Heart right ventricle (tissue), 16 donors: ENCODE measurements at places on chromosomes 2 and 18.

GRCh38 chr18:11305507-11305906, 156.1 kb upstream of the PIEZO2 start:
- no peak for DNase-seq

DNA sequence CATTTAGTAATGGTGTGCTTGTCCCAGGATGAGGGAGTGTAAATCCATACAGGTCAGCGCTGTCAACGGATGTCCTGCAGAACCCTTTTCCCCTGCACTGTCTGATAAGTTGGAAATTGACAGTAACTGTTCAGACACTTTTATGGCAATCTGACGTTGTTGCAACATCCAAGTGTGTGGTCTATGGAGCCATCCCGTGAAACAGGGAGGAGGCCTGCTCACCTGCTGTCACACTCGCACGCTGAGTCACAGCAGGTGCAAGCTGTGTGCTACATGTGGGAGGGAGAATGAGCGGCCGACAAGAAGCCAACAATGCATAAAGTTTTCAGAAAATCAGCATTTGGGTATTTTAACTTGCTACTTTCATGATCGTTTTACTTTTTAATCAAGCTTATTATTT, 43.7 kb upstream of the RMDN2 start:
- DNase-seq: no peak

DNA sequence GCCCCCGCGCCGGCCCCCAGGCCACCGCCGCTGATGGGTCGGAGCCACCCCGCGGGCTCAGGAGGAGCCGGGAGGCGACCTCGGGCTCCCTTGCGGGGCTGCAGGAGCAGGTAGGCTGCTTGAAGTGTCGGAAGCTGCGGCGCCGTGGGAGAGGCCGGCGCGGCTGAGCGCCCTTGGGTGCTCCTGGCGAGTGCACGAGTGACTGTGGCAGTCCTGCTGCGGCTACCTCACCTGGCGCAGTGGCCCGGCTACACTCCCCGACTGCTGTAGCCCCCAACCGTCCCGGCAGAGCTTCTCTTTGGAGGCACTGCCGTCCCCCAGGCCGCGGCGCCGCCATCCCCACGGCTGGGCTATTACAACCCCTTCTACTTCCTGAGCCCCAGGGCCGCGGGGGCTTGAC, 10.0 kb upstream of the LYPD6 start:
- no peak for DNase-seq

GRCh38 chr2:192035731-192036442, 158.8 kb downstream of the TMEFF2 start:
- DNase-seq: no peak

DNA sequence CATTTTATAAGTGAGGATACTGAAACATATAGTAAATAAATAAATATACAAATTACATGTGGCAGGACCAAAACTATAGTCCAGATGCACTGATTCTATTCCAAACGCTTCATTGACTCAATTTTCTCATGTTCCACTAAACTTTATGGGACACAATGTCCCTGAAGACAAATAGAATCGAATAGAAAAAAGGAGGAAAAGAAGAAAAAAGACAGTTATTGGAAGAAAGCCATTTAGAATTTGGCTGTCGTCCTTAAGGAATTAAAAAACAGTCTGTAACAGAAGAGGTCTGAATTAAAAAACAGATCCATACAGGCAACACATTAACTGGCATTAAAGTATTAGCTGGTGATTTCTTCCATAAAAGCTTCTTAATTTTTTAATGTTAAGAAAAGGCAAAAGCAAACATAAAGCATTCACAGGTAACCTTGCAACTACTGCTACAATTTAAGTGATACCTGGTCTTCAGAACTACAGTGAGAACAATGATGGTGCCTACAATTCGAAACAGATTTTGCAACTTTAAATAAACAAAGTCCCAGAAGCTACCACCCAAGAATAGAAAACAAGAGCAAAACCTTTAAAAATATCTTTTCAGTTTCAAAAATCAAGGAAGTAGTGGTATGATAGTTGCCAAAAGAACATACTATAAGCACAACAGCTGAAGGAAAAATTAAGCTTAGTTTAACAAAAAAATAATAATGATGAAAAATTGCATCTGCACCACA, 17.4 kb upstream of the CHAC2 start:
- no peak for DNase-seq

DNA sequence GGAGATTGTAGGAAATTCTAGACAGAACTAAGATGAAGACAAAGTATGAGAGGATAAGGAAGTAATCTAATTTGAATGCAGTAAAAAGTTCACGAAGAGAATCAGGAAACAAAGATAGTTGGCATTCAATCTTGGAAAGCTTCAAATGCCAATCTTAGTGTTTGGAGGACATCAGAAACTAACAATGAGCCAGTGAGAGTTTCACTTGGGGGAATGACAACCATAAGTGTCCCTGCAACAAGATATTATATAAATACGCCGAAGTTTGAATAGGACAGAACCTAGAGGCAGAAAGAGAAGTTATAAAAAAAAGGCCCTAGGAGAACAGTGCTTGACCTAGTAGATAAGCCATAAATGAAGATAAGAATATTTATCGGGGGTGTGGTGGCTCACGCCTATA, 11.1 kb downstream of the SNRPG start:
- DNase-seq: no peak

GRCh38 chr2:80246534-80246933, 58.0 kb downstream of the LRRTM1 start:
- no peak for DNase-seq

- DNase-seq: peak; percentile 21
Observed at GRCh38 chr2:168649105-168649504, 153.3 kb upstream of the NOSTRIN start.

DNA sequence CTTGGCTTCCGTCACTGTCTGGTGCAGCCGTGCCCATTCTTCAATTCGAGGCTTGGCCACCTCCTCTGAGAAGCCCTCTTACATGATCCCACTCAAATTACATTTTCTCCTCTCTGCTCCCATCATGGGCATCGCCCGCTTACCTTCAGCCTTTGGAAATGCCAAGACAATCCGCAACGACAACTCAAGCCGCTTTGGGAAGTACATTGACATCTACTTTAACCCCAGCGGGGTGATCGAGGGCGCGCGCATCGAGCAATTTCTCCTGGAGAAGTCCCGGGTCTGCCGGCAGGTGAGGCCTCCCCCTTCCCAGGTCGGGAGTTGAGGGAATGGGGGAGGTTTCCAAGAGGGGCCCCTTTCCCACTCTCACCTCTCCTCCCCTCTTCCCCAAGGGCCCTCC, 38.3 kb downstream of the MYO7B start:
- no peak for DNase-seq
